ENCODE measurements at places on chromosomes 1 and 21. TPM values are rescaled to one million over a fixed set of nuclear protein-coding genes. Genes with fewer than 3 reads are reported as not detected.

DNA sequence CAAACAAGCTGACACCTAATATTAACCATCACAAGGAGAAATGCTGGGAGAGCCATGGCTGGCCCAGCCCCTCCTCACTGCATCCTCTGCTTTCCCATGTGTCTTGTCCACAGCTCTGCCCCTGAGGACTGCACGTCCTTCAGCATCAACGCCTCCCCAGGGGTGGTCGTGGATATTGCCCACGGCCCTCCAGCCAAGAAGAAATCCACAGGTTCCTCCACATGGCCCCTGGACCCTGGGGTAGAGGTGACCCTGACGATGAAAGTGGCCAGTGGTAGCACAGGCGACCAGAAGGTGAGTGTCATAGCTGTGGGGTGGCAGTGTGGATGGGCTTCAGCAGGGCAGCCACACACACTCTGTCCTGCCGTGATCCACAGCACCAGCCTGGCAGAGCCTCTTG lies 22.9 kb downstream of the PADI4 start:
- DNase-seq, result no peak

GRCh38 chr1:199322278-199322677 lies 683.4 kb downstream of the PTPRC start:
- no peak for DNase-seq

- no peak for DNase-seq
Measured at GRCh38 chr1:233569636-233570035, 44.3 kb upstream of the KCNK1 start.

- no peak for DNase-seq
Measured at GRCh38 chr1:225413708-225414375, 14.0 kb downstream of the LBR start.

Gene TCHH
- total RNA-seq, result not detected

- DNase-seq, result no peak
Measured at GRCh38 chr1:211653959-211654496, 21.4 kb downstream of the NEK2 start.

- no peak for DNase-seq
Measured at GRCh38 chr1:37274938-37275631, 199.3 kb upstream of the ZC3H12A start.

Gene HEYL
- total RNA-seq, result 2.4 TPM

Gene NBPF6
- total RNA-seq, result not detected

DNA sequence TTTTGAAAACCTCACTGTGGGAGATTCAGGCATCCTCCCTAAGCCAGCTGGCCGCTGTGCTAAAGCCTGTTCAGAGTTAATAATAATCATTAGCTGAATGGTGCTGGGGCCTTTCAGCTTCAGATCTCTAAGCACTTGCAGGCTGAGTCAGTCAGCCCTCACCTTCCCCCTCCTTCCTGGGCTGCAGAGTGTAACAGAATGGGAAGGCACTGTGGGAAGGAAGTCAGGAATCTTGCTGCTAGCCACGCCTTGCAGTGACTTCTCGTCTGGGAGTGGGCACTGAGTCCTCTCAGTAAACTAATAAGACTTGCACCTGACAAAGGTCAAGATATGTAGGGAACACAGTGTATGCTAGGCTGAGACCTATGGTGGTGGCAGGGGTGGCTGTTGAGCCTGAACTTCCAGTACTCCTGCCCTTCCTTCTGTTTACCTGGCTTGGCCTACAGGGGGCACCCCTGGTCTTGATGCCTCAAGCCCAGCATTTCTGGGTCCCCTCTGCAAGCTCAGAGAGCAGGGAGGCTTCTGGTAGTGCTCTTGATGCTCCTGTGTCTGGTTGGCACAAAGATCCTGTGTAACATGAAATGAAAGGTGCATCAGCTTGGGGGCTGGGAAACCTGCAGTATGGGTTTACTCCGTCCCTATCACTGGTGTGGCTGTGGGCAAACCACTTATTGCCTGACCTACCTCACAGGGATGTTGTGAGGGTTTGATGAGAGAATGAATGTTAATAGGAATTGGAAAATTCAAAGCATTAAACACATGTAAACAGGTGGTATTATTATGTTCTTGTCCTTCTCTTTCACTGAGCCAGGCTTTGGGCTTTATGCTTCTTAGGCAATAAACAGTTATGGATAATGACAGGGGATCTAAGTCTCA lies 6.0 kb downstream of the CYB561D1 start:
- no peak for DNase-seq

Gene KCND3
- total RNA-seq, result 10.3 TPM

- no peak for DNase-seq
Measured at GRCh38 chr1:71721532-71721931, 560.8 kb downstream of the NEGR1 start.

Gene CA14
- total RNA-seq, result 0.38 TPM

DNA sequence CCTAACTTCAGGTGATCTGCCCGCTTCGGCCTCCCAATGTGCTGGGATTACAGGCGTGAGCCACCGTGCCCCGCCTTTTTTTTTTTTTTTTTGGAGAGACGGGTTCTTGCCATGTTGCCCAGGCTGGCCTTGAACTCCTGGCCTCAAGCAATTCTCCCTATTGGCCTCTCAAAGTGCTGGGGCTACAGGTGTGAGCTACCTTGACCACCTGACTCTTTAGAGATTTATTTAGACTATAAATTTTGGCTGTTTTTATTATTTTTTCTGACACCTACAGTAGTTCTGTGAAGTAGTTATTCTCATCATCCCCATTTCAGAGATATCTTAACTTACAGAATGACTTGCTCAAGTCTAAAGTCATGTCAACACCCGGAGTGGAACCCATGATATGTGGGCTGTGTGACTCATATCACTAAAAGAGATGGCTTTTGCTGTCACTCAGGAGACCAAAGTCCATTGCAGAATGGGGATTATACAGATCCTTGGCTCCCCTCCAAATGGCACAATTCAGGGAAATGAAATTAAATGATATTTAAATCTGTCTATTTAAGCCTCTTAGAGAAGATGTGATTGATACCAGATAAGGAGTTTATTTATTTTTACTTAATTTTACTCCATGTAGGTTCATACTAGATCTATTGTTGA lies 93.2 kb downstream of the CTH start:
- DNase-seq, result no peak

Gene TEDDM1
- not detected for total RNA-seq

Gene PRKACB
- total RNA-seq, result 91.0 TPM

- no peak for DNase-seq
Measured at GRCh38 chr1:99445486-99445885, 181.2 kb downstream of the PLPPR4 start.

Gene LDLRAD1
- not detected for total RNA-seq

Gene MCL1
- total RNA-seq, result 221 TPM

Gene KRTAP7-1
- not detected for total RNA-seq

DNA sequence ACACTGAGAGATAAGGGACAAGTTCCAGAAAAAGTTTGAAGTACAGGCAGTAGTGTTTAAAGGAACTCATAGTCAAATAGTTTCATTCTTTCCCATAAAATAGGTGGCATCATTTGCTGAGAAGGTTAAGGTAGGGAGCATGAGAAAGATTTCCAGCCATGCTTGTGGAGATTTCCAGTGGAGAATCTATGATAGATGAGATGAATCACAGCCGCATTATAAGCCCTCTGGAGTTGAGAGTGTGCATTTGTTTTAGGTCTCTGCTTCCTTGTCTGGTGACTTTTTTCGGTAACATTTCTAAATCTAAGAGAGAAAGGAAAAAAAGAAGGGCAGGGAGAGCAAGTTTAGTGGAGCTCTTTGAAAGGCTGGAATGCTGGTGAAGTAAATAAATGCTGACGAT lies 108.7 kb downstream of the DISP1 start:
- DNase-seq, result no peak

Gene NEXN
- total RNA-seq, result 49.2 TPM

DNA sequence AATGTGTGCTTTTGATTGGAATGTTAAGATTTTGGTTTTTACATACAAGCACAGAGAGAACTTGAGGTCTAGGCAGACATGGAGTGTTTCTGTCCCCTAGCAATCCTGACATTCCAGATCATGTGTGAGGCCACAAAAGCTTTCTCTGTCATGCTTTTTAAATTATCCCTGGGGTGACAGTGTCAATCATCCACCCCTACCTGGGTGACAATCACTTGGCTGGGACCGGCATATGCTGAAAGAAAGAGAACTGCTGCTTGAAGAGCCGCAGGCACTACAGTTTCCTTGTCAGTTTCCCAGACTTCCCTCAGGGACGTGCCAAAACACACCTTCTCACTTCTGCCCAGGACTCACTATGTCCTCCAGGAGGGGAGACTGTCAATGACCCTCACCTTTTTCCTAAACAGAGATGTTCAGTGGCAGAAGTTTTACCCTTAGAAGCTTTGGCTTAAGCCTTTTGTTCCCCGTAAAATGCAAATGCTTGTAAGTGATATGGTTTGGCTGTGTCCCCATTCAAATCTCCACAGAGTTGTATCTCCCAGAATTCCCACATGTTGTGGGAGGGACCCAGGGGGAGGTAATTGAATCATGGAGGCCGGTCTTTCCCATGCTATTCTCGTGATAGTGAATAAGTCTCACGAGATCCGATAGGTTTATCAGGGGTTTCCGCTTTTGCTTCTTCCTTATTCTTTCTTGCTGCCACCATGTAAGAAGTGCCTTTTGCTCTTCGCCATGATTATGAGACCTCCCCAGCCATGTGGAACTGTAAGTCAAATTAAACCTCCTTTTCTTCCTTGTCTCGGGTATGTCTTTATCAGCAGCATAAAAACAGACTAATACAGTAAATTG lies 217.4 kb downstream of the FGGY start:
- DNase-seq, result no peak

DNA sequence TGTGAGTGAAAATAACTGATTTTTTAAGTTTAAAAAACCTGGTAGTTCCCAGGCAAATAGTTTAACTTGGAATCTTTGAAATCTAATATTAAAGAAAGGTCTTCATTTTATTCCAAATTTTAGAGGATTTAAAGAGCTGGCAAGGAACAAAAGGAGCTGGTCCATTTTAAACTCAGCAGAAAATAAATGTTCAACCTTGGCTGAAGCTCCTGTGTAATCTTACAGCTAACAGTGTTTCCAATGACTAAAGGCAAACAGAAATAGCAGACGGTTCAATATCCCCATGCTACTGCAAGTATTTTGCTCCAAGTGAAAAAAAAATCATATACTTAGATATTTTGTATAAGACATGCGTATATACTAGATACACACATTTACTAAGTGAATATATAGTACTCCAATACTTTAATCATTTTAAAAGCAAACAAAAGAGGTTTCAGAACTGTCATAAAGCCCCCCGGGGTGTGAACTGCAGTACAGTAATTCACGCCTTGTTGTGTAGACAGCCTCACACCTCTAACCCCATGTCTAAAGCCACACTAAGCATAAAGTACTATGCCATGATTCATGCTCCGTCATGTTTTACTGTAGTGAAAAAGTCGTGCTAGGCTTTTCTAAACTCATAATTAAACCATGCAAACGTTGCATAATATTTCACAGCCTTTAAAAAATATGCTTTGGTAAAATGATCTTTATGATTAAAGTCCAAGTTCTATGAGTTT lies 132.2 kb downstream of the CLIC6 start:
- DNase-seq, result no peak

DNA sequence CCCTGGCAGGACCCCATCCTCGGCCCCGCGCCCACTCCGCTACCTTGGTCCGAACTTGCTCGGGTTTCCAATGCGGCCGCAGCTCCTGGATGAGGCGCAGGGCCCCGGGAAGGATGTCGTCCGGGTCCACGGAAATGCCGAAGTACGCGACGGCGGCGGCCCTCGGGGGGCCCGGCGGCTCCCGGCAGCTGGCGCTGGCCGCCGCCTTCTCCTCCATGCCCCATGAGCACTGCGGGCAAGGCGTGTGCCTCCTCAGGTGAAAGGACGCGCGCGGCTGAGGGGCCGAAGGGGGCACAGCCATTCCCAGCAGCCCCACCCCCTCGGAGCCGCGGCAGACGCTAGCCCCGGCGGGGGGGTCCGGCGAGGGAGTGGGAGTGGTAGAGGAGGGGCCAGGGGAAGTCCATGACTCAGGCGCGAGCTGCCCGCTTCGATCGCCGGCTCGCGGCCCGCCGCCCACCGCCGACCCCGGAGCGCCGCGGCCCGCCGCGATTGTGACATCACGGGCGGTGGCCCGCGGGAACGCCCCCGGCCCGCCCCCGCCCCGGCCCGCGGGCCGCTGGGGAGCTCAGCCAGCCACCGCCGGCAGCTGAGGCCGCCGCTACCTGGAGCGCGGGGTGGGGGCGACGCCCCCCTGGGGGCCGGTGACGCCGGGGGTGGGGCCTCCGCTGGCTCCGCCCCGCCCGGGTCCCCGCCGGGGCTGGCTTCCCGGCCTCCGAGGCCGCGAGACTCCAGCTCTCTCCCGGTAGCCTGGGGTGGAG lies at the start of gene ETNK2:
TSS of gene ETNK2 (minus strand) at position 493 of the 758 bp plus-strand sequence. CDS start at position 301, 192 bp downstream.
- DNase-seq, result peak; percentile 56

GRCh38 chr1:40838980-40839942 lies 22.9 kb downstream of the CITED4 start:
- DNase-seq, result no peak

Gene FCRL5
- total RNA-seq, result 0.95 TPM

Gene DENND2D
- total RNA-seq, result 63.3 TPM

Data from mucosa of descending colon (tissue), 3 donors.